ENCODE measurements at places on chromosomes 13 and 19. TPM values are rescaled to one million over a fixed set of nuclear protein-coding genes. Genes with fewer than 3 reads are reported as not detected.

ZNF433 gene
- 16.3 TPM for total RNA-seq

FAM216B gene
- 0.41 TPM for total RNA-seq

DIRAS1 gene
- total RNA-seq: 20.8 TPM

KLF5 gene
- total RNA-seq: 1.6 TPM

PTH2 gene
- total RNA-seq: not detected

KLK2 gene
- total RNA-seq: not detected

NCAN gene
- total RNA-seq: 162 TPM

PPP1R37 gene
- 24.1 TPM for total RNA-seq

ADGRE3 gene
- total RNA-seq: not detected

HCST gene
- total RNA-seq: 0.41 TPM

DACT3 gene
- total RNA-seq: 17.5 TPM

SLC1A6 gene
- 54.6 TPM for total RNA-seq

STAP2 gene
- total RNA-seq: 0.82 TPM

TMTC4 gene
- 73.0 TPM for total RNA-seq

MUC16 gene
- not detected for total RNA-seq

ZNF43 gene
- 34.6 TPM for total RNA-seq

PRSS57 gene
- not detected for total RNA-seq

ZNF547 gene
- total RNA-seq: 13.5 TPM

CD177 gene
- total RNA-seq: 1.2 TPM

ZNF578 gene
- total RNA-seq: 36.3 TPM

NAPSA gene
- not detected for total RNA-seq

ICAM5 gene
- total RNA-seq: 6.1 TPM

All from frontal cortex (tissue), 4 donors.